ENCODE measurements at places on chromosomes 6 and 20. TPM values are rescaled to one million over a fixed set of nuclear protein-coding genes. Genes with fewer than 3 reads are reported as not detected.

FAM50B gene
- 12.4 TPM for polyA plus RNA-seq

BPIFB4 gene
- polyA plus RNA-seq, result not detected

TP53TG5 gene
- polyA plus RNA-seq, result 1.3 TPM

RIMS4 gene
- polyA plus RNA-seq, result 0.61 TPM

MYCT1 gene
- polyA plus RNA-seq, result 19.0 TPM

COL10A1 gene
- polyA plus RNA-seq, result 0.33 TPM

SNPH gene
- polyA plus RNA-seq, result 2.2 TPM

HMGA1 gene
- 80.2 TPM for polyA plus RNA-seq

CRISP2 gene
- polyA plus RNA-seq, result 0.18 TPM

COL21A1 gene
- polyA plus RNA-seq, result 111 TPM

STMND1 gene
- polyA plus RNA-seq, result 0.25 TPM

MUC22 gene
- polyA plus RNA-seq, result not detected

PTK6 gene
- polyA plus RNA-seq, result 0.22 TPM

FAM83B gene
- 8.5 TPM for polyA plus RNA-seq

SCRT2 gene
- 0.06 TPM for polyA plus RNA-seq

MDFI gene
- polyA plus RNA-seq, result 37.5 TPM

OR12D1 gene
- polyA plus RNA-seq, result not detected

CST2 gene
- not detected for polyA plus RNA-seq

ZBTB22 gene
- polyA plus RNA-seq, result 23.6 TPM

KCNG1 gene
- 3.1 TPM for polyA plus RNA-seq

NOP56 gene
- polyA plus RNA-seq, result 244 TPM

NRSN1 gene
- 0.36 TPM for polyA plus RNA-seq

CST9 gene
- not detected for polyA plus RNA-seq

SNAP25 gene
- 5.9 TPM for polyA plus RNA-seq

RIMS1 gene
- 4.0 TPM for polyA plus RNA-seq

NFATC2 gene
- polyA plus RNA-seq, result 2.1 TPM

SLA2 gene
- 0.50 TPM for polyA plus RNA-seq

DEF6 gene
- 3.2 TPM for polyA plus RNA-seq

ZC2HC1B gene
- not detected for polyA plus RNA-seq

GRM4 gene
- polyA plus RNA-seq, result 0.42 TPM

OSER1 gene
- polyA plus RNA-seq, result 54.4 TPM

BANF2 gene
- polyA plus RNA-seq, result 0.29 TPM

HUS1B gene
- not detected for polyA plus RNA-seq

CRIP3 gene
- polyA plus RNA-seq, result 2.6 TPM

LCA5 gene
- polyA plus RNA-seq, result 12.9 TPM

C6orf118 gene
- 3.5 TPM for polyA plus RNA-seq

PEX6 gene
- polyA plus RNA-seq, result 18.1 TPM

PNLDC1 gene
- 0.36 TPM for polyA plus RNA-seq

HLA-DMB gene
- 73.7 TPM for polyA plus RNA-seq

HLA-DOA gene
- 5.3 TPM for polyA plus RNA-seq

RIPPLY2 gene
- polyA plus RNA-seq, result 0.10 TPM

GNAS-AS1 gene
- 1.3 TPM for polyA plus RNA-seq

Data from right renal cortex interstitium (tissue), 3 donors.